ENCODE measurements at places on chromosomes 4 and X. TPM values are rescaled to one million over a fixed set of nuclear protein-coding genes. Genes with fewer than 3 reads are reported as not detected.
A peak's percentile ranks its signal among the peaks of the same experiment; 100 is the strongest.

Gene TREX2
- total RNA-seq = 2.2 TPM

Gene STK26
- 21.7 TPM for total RNA-seq

DNA sequence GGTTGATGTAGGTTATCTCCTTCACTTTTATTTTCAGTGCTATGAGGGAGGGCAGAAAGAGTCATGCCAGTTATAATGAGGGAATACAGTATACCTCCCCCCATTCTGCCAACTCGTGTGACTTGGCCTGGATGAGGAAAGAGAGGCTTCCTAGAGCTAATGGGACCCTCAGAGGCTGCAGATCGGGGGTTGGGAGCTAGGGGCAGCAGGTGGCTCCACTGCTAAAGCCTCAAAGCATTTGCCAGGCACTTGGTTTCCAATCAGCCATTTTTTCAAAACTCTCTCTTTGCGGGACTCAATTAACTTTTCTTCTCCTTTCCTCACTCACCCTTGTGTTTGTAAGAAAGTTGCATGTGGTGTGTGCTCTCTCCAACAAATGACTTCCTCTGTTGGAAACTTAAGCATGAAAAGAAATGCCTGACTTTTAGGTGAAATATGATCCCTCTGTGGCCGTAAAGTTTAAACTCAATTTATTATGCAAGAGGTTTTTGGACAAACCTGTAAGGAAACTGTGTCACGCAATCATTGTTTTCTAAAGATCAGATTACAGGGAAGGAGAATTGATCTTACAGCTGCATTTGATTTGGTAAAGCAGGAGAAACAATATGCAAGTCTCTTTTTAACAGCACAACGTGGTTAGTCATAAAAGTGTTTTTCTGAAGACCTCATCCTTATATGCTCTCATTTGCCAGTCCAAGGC, 7.0 kb downstream of the SFRP2 start:
- peak; percentile 48 for DNase-seq

DNA sequence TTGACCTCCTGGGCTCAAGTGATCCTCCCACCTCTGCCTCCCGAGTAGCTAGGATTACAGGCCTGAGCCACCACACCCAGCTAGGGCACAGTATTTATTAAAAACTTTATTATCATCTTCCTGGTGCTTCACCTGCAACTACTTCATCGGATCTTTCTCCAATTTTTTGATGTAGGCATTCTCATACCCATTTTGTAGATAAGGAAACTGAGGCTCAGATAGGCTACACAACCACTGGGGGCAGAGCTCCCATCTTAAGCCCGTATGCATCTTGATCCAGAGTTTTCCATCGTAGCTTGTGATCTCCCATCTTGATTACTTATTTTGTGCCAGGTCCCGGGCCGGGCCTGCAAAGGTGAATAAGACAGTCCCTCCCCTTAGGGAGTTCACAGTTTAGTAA, 68.1 kb upstream of the BCOR start:
- no peak for DNase-seq

DNA sequence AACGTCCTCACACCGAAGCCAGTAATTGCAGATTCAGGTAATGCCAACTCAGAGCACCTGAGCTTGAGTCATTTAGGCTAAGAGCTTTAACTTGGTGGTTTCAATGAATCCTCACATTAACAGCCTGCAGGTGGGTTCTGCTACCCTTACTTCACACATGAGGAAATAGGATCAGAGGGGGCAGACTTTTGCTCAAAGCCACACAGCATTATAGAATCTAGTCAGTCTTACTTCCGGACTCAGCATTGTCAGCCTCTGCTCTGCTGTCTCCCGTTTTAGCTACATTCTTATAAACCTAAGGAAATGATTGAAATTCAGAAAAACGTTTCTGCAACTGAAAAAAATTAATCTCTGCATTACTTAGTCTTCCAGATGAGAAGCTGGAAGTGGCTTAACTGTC, 6.0 kb downstream of the C4orf50 start:
- DNase-seq = no peak

Gene FOXR2
- total RNA-seq = not detected

DNA sequence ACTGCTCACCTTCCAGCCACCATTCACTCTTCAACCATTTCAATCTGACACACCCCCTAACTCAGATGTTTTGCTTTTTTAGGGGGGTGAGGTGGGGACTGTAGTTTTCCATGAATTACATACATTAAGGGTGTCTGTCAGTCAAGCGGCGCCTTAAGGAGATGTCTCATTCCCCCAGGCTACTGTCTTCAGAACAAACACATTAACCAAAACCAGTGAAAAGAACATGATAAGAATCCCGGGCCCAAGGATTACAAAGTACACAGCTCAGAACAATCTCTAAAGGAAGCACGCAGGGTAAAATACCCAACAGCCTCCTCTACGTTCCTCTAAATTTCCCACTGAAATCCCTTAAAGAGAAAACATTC, 62.5 kb upstream of the IRF2 start:
- DNase-seq = no peak

GRCh38 chr4:71456841-71457240, 118.0 kb downstream of the SLC4A4 start:
- DNase-seq = no peak

DNA sequence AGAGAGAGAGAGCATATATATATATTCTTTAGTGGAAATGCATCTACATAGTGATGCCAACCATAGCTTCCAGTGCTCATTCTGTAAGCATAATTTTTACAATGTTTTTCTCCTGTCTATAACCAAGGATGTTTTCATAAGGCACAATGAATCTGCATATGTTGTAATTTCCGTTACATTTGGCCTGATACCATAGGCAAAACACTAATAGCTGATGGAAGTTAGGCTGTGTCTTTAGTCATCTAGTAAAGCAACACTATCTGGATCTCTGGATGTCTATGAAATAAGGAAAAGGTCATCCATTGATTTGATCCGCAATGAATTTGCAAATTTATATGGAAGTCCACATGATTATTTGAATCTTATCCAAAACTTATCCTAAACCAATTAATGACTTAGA, 8.1 kb downstream of the PCDH7 start:
- DNase-seq = no peak

- DNase-seq = no peak
Measured at GRCh38 chr4:931194-931959, 739 bp downstream of the GAK start.

DNA sequence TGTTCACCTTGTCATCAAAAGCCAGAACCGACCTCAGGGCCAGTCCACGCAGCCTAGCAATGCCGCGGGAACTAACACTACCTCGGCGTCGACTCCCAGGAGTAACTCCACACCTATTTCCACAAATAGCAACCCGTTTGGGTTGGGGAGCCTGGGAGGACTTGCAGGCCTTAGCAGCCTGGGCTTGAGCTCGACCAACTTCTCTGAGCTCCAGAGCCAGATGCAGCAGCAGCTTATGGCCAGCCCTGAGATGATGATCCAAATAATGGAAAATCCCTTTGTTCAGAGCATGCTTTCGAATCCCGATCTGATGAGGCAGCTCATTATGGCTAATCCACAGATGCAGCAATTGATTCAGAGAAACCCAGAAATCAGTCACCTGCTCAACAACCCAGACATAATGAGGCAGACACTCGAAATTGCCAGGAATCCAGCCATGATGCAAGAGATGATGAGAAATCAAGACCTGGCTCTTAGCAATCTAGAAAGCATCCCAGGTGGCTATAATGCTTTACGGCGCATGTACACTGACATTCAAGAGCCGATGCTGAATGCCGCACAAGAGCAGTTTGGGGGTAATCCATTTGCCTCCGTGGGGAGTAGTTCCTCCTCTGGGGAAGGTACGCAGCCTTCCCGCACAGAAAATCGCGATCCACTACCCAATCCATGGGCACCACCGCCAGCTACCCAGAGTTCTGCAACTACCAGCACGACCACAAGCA, 898 bp downstream of the UBQLN2 start:
- peak; percentile 47 for DNase-seq

DNA sequence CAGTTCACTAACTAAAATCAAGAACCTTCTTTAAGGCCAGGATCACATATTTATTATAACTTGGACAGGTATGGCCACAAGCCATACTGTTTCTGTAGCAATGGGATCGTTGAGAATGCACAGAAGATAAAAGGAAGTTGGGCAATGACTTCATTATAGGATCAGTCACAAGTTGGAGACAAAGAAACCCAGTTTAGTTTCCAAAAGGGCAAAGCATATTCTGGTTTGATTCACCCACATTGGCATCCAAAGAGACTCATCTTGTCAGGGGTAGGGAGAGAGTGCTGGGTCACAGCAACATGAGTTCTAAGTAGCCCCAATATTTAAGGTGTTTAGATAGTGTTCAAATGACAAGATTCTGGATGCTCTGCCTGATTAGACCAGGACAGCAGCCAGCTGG, 317.1 kb upstream of the GALNT7 start:
- DNase-seq = no peak

Gene VCX
- not detected for total RNA-seq

DNA sequence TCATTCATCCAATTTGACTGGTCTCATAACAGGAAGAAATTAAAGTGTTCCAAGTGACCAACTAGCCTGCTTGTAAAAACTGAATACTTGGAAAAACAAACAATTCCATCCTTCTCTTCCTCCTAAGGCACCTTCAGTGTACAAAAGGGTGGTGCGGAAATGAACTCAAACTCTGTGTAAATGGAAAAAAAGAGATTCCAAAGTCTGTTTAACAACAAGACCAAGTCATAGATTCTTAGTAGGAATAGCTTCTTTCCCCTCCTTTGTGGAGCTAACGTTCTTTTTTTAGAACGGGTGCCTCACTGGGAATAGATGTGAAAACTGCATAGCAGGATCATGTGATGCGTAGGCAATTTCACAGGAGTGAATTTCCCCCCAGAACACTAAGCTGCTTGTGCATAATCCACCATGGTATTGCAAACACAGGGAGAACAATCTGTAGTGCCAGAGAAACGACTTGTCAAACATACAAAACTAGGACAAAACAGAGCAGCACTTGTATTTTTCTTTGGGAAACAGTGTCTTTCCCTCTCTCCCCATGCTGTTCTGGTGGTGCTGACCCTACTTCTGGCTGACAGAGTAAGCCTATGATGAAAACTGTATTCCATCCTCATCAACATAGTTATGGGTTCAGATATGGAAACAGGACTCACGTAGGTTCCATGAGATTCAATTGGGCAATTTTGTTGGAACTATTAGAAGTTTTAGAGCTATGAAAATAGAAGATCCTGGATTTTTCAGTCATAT, 13.2 kb upstream of the SOD3 start:
- peak; percentile 48 for DNase-seq

- DNase-seq = no peak
Measured at GRCh38 chrX:100979881-100980607, 10.5 kb downstream of the ARL13A start.

Gene CHIC1
- 22.3 TPM for total RNA-seq

GRCh38 chrX:47540754-47541538, 20.1 kb upstream of the ARAF start:
- peak; percentile 95 for DNase-seq

GRCh38 chr4:78069859-78070258, 12.7 kb downstream of the FRAS1 start:
- DNase-seq = peak; percentile 67

GRCh38 chrX:22118161-22118830, 86.2 kb downstream of the PHEX start:
- DNase-seq = no peak

- no peak for DNase-seq
Measured at GRCh38 chr4:145045180-145045579, 52.8 kb downstream of the ANAPC10 start.

Gene CXCL6
- total RNA-seq = 0.51 TPM

Gene TXK
- 0.82 TPM for total RNA-seq

DNA sequence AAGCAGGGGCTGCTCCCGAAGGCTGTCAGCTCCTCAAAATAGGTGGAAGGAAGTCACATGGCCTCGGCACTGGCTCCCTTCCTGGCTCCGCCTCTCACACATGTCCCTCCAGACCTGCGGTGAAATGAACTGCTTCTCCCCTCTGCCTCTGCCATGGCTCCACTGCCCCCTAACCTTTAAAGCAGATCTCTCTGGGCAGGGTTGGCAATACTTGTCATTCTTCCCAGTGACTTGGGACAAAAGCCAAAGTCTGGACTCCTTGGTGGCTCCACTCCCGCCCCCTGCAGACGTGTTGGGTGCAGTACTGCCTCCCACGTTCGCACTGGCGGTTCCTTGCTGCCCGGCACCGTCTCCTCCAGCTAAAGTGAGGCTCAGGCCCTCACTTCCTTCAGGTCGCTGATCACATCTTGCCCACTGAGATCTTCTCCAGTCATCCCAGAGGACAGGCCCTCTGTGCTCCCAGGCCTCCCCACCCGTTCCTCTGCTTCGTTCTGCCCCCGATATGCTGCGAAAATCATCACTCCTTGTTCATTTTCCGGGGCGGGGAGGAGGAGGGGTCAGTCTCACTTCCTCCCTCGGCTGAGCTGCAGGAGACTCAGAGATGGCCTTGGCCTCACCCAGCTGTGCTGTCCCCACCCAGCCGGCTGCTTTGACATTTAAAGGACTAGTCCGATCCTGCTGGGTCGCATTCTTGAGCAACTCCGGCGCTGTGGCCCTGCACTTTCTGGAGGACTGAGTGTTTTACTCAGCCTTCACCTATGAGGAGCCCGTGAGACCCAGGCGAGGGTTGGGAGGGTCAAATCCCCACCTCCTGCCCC, 97.4 kb downstream of the PHKA2 start:
- peak; percentile 77 for DNase-seq

GRCh38 chrX:119401569-119401968, 2.4 kb downstream of the SLC25A43 start:
- no peak for DNase-seq

DNA sequence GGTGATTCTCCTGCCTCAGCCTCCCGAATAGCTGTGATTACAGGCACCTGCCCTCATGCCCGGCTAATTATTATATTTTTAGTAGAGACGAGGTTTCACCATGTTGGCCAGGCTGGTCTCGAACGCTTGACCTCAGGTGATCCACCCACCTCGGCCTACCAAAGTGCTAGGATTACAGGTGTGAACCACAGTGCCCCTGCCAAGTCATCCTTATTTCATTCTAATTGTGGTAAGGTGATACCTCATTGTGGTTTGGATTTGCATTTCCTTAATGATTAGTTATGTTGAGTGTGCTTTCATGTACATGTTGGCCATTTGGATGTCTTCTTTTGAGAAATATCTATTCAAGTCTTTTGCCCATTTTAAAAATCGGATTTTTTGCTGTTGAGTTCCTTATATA, 93.0 kb downstream of the USP9X start:
- no peak for DNase-seq

GRCh38 chrX:154730253-154730891, 20.5 kb downstream of the GAB3 start:
- peak; percentile 76 for DNase-seq

Gene TMSB15A
- 8.9 TPM for total RNA-seq

- no peak for DNase-seq
Measured at GRCh38 chr4:75948822-75949444, 8.1 kb upstream of the NAAA start.
